ENCODE measurements at places on chromosomes 16 and 17.

DNA sequence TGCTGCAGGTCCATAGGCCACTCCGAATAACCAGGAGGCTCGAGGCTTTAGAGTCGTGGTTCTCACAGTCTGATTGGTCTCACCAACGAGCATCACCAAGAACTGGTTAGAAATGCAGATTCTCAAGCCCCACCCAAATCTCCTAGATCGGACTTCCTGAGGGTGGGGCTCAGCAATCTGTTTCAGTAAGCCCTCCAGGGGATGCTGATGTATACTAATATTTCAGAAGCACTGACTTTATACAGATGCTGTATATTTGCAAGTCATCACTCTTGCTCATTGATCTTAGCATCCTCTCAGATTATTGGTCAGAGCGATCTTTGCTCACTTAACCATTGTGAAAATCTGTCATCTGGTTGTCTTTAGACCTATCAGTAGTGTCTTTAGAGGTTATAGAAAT, 4.4 kb upstream of the VAC14 start:
- no peak for DNase-seq

DNA sequence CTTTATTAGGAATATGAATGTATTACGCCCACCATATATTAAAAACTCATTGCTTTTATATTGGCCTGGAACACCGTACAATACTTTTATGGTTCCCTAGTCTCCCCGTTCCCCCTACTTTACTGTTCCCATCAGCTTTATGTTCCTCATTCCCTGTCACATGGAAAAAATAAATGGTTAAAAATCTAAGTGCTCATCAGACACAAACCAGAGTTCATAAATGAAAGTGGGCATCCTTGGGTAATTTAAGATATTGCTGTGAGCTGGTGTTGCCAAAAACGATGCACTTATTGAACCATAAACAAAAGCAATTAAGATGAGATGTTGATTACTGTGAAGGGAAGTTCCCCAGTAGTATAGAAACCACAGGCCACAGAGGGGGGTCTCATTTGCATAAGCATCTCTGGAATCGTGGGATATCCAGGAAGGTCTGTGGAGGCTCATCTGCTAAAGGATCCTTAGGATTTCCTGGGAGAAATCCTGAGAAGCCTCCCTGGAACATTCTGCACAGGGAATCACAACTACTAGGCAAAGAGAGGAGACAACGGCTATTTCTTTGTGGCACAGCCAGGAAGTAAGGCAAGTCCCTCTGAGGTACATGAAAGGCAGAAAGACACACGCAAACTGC, 591.4 kb upstream of the CDH11 start:
- no peak for DNase-seq

GRCh38 chr16:28491970-28492474, at the start of gene CLN3:
TSS of gene CLN3 (minus strand) at chr16:28492074. CDS start at chr16:28491759, 315 bp downstream.
- peak; percentile 73 for DNase-seq

DNA sequence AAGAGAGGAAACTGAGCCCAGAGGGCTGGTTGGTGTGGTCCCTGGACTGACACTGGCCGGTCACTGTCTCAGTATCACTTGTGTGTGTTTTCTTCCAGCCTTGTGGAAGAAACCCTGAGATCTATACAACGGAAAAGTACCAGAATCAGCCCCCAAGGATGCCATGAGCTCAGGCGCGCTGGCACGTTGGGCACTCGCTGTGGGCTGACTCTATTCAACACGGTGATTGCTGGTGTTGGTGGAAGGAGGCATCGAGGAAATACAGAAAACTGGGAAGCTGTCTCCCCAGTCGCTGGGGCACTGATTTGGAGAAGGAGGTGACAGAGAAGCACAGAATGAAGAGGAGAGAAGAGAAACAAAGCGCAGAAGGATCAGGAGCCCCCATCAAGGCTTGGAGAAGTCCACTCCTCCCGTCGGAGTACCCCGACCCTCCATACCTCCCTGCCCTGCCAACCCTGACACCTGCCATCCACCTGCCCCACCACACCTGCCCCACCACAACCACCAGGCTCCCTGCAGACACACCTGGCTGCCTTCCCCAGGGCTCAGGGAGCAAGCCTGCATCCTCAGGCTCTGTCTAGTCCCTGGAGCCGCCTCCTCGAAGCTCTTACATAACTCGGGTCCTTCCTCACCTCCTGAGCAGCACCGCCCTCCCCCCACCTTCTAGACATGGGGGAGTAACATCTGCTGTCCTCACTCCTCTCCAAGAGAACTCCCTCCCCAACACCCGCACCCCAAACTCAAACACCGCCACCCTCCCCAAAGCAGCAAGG, 66.5 kb downstream of the RBFOX3 start:
- no peak for DNase-seq

- DNase-seq: no peak
Observed at GRCh38 chr17:28385406-28385805, 13.9 kb downstream of the SARM1 start.

- DNase-seq: no peak
Observed at GRCh38 chr17:83099570-83100181, 20.3 kb downstream of the METRNL start.

DNA sequence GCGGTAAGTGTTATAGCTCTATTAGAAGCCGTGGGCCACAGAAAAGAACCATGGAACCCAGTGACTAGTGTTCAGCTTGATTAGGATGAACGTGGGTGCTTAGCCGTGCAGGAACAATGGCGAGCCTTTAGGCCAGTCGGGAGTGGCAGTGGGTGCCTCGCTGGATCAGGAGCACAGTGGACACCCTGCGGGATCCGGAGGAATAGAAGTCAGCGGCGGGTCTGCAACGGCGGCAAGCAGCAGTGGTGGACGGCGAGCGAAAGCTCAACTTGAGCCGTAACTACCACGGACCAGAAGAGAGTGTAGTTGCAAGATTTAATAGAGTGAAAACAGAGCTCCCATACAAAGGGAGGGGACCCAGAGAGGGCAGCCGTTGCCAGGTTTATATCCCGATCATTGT, 37.3 kb upstream of the CDH15 start:
- no peak for DNase-seq

Measured in thoracic aorta (tissue), 2 donors.